ENCODE measurements at places on chromosomes 2 and 18.

- DNase-seq = no peak
These were observed 19.5 kb downstream of the RBKS start for GRCh38 chr2:27870724-27871123.

- DNase-seq = peak; percentile 44
These were observed 94.3 kb upstream of the ITGB6 start for GRCh38 chr2:160294339-160294803.

GRCh38 chr2:180599804-180600203 lies 380.6 kb upstream of the UBE2E3 start:
- no peak for DNase-seq

DNA sequence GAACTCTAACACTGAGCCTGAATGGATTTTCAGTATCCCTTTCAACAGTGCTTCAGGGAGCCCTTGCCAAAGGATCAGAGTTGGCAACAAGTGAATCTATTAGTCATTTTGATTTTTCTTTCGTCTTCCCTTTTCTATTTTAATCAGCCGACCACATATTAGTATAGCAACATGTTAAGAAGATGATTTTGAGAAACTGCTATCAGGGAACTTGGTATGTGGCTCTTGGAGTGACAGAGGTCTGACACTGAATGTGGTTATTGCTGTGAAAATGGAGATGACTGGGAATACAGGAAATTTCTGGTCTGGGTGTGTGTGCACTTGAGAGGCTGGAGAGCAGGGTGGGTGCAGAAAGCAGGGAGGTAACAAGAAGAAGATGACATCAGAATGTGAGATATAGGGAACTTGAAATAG lies 28.7 kb upstream of the IL1RL1 start:
- DNase-seq = no peak

DNA sequence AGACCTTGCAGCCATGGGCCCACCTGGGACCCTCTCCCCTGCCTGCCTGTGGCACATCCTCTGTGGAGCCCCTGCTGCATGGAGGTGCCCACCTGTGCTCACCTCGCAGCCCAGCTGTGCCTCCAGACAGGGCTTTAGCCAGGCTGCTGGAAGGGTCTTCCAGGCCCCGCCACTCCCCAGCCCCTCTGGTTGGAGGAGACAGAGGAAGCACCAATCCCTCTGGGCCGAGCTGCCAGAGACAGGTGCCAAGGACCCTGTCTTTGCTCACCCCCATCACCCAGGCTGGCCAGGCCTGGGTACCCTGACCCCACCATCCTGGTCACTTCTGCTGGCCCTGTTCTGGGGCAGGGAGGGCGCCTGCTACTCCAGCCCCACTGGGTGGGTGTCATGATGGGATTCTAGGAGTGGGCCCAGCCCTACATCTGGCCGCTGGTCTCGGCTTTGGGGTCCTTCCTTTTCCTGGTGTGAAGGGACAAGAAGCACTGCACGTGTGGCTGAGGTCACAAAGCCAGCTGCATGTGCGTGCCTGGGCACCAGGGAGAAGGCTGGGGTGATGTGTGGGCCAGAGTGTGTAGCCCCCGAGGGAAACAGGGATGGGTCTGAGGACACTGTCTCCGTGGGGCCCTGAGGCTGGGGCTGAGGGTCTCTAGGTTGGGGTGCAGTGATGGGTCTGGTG lies 9.3 kb upstream of the NEU4 start:
- DNase-seq = no peak

GRCh38 chr18:58727776-58728500 lies 56.7 kb downstream of the MALT1 start:
- DNase-seq = no peak

GRCh38 chr2:28995765-28996750 lies 15.0 kb downstream of the TOGARAM2 start:
- no peak for DNase-seq

- no peak for DNase-seq
These were observed 55.1 kb downstream of the MREG start for GRCh38 chr2:215958257-215958656.

- DNase-seq = no peak
These were observed 19.6 kb downstream of the RSAD2 start for GRCh38 chr2:6896930-6897759.

DNA sequence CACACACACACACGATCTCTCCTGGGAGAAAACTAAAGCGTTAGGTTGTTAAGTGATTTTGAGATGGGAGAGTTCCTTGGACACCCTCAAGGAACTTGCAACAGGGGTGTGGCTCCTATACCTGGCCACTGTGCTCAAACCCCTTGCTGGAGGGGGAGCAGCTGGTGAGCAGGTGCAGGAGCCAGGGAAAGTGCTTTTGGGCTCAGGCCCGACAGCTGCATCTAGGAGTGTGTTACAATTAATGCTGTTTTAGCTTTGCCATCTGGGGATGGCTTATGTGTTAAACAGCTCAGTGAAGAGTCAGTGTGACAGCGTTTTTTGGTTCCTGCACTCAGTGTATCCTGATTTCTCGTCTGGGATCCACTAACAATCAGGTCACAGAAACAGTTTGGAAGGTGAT lies 510.8 kb downstream of the TRIB2 start:
- no peak for DNase-seq

GRCh38 chr2:10252661-10253060 lies 50.0 kb upstream of the HPCAL1 start:
- no peak for DNase-seq

GRCh38 chr2:33730193-33730592 lies 131.1 kb upstream of the FAM98A start:
- no peak for DNase-seq

DNA sequence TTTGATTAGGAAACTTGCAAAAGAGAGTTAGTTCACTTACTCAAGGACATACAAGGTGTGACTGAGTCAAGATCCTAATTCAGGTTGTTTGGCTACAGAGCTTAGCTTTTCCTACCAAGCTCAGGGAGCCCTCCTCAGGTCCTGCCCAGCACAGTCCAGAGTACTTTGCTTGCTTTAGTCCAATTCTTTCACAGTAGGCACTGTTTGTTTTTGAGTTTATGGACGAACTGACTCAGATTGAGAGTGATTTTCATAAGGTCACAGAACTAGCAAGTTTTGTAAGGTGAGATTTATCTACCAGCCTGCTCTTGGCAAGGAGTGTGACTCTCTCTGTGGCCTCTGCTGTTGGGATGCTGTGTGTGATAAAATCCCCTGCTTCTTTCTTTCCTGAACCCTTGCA lies 310.5 kb downstream of the PTPRM start:
- no peak for DNase-seq

GRCh38 chr18:13436576-13436975 lies 218.0 kb downstream of the LDLRAD4 start:
- DNase-seq = peak; percentile 50

Data from activated naive CD4-positive, alpha-beta T cell treated with Interleukin-2 at 50 U/mL for 16 hours (primary cell).